Breast epithelium (tissue), 4 donors: ENCODE measurements at places on chromosomes 4 and X. TPM values are rescaled to one million over a fixed set of nuclear protein-coding genes. Genes with fewer than 3 reads are reported as not detected.

- no peak for DNase-seq
Observed at GRCh38 chr4:57553728-57554127, 443.5 kb upstream of the IGFBP7 start.

Gene TREX2
- 1.0 TPM for total RNA-seq

Gene SHROOM3
- total RNA-seq = 0.32 TPM

Gene TMEM175
- 28.2 TPM for total RNA-seq

Gene CABS1
- not detected for total RNA-seq
